Aorta (tissue), 5 donors: ENCODE measurements at places on chromosomes 2 and 18. TPM values are rescaled to one million over a fixed set of nuclear protein-coding genes. Genes with fewer than 3 reads are reported as not detected.
A peak's percentile ranks its signal among the peaks of the same experiment; 100 is the strongest.

GRCh38 chr18:48827291-48828193 is 123.2 kb downstream of the SMAD7 start:
- no peak overlapping the region for H3K4me3 ChIP-seq
- peak overlapping the region; percentile 49 for H3K27ac ChIP-seq

DNA sequence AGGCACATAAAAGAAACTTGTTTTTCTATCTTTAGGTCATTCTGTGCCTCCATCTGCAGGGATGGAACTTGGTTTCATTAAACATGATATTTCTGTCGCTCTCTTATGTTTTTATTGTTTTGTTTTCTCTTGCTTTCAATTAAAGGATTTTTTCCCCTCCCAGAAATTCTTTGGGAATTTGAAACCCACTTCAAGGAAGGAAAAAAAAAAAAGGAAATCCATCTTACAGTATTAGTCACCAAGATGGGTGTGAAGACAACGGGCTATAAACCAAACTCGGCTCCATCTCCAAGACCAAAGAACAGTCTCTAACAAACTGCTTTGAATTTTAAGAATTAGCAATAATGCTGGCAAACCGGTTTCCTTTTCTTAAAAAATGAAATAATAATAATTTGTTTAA is 244.1 kb downstream of the BCL11A start:
- H3K4me3 ChIP-seq, result no peak overlapping the region
- DNase-seq, result no peak
- H3K27me3 ChIP-seq, result no peaks in the 10 kb centered on the region
- no peaks in the 10 kb centered on the region for H3K36me3 ChIP-seq
- H3K4me1 ChIP-seq, result no peaks in the 10 kb centered on the region
- H3K27ac ChIP-seq, result no peak overlapping the region

DNA sequence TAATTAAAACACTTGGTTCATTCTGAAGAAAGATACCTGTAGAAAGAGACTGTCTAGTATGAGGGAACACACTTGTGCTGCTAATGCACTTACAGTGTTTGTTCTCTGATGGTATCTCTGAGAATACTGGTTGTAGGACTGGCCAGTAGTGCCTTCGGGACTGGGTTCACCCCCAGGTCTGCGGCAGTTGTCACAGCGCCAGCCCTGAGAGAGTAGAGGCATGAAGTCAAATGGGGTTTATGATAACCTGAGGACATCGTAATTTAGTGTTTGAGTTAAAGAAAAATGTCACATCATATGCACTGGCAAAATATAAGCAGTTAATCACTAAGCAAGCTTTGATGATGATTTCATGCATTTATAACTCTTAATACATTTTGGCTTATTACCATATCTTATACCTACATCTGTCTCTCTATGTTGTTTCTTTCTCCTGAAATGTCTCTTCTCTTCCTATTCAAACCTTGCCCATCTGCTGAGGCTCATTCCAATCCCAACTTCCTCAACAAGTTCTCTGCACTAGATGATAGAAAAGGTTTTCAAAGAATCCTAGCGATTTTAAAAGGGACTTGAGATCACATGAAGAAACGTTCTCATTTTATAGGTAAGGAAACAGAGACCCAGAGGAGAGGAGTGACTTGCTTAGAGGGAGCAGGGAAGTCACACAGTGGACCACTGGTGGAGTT is 50.2 kb downstream of the ATIC start:
- H3K4me1 ChIP-seq, result no peaks in the 10 kb centered on the region
- H3K27me3 ChIP-seq, result no peaks in the 10 kb centered on the region
- peaks cover 17% of the 10 kb centered on the region for H3K36me3 ChIP-seq
- no peak overlapping the region for H3K27ac ChIP-seq
- DNase-seq, result no peak

GRCh38 chr2:180507028-180507427 is 473.4 kb upstream of the UBE2E3 start:
- no peaks in the 10 kb centered on the region for H3K4me1 ChIP-seq
- no peak for DNase-seq

- no peak overlapping the region for H3K27ac ChIP-seq
- peaks cover 2% of the 10 kb centered on the region for H3K4me1 ChIP-seq
- no peaks in the 10 kb centered on the region for H3K27me3 ChIP-seq
- H3K36me3 ChIP-seq, result no peaks in the 10 kb centered on the region
- DNase-seq, result no peak
These were observed 110.4 kb downstream of the MAP2 start for GRCh38 chr2:209534228-209534627.

DNA sequence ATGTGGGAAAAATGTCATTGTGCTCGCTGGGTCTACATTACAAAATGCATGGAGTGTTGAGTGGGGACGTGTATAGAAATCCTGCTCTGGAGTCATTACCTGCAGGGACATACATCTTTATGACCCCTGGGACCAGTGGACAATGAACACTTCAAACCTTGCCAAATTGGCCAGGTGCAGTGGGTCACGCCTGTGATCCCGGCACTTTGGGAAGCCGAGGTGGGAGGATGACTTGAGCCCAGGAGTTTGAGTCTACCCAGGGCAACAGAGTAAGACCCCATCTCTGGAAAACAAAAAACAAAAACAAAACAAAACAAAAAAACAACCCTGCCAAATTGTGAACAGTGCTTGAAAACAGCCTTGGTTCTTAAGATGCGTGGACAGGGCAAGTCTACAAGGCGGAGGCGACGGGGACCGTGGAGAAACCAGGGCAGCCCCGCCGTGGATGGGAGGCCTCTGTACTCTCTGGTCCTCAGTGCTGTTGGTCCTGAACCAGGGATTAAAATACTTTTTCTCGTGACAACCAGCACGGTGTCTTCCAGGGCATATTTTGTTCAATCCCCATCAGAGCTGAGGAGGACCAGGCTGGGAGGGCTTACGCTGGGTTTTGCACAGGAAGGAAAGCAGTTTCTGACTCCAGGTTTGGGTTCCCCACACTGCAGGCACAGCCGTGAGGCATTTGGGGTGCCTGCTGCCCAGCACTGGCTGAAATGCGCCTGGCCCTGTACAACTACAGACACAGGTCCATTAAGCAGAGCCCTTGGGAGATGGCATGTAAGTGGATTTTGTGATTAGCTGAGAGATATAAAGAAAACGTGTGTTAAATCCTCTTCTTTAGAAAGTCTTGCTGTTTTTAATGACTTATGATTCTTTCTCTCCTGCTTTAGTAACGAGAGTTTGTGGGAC is 13.7 kb downstream of the COLEC11 start:
- no peak for DNase-seq
- H3K4me1 ChIP-seq, result no peaks in the 10 kb centered on the region
- H3K27me3 ChIP-seq, result no peaks in the 10 kb centered on the region
- no peaks in the 10 kb centered on the region for H3K36me3 ChIP-seq
- no peak overlapping the region for H3K27ac ChIP-seq
- H3K4me3 ChIP-seq, result no peak overlapping the region

- H3K27ac ChIP-seq, result no peak overlapping the region
- DNase-seq, result no peak
- H3K4me3 ChIP-seq, result no peak overlapping the region
- H3K27me3 ChIP-seq, result no peaks in the 10 kb centered on the region
- H3K4me1 ChIP-seq, result no peaks in the 10 kb centered on the region
These were observed 100.7 kb downstream of the MYT1L start for GRCh38 chr2:2230433-2230817.

DNA sequence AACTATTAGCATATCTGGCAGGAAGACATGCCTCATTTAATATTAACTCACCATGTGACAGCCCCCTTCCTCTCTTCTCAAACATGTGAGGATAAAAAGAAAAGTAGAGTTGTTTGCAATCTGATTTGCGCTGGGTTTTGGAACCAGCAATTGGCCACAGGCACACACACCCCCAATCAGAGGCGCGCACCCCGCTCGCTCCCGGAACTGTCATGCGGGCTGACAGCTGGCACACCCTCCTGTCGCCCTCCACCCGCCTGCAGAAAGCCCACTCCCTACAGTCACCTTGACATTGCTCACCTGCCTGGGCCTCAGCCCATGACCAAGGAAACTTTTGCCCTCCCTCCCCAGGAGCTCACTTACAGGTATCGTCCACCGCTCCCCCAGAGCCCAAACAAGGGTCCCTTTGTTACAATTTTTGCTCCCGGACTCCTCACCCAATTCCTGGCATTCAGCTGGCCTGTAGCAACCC is 1.1 kb downstream of the COBLL1 start:
- peak overlapping the region; percentile 94 for H3K4me3 ChIP-seq
- peak overlapping the region; percentile 92 for H3K27ac ChIP-seq
- DNase-seq, result peak; percentile 68
- H3K36me3 ChIP-seq, result no peaks in the 10 kb centered on the region

DNA sequence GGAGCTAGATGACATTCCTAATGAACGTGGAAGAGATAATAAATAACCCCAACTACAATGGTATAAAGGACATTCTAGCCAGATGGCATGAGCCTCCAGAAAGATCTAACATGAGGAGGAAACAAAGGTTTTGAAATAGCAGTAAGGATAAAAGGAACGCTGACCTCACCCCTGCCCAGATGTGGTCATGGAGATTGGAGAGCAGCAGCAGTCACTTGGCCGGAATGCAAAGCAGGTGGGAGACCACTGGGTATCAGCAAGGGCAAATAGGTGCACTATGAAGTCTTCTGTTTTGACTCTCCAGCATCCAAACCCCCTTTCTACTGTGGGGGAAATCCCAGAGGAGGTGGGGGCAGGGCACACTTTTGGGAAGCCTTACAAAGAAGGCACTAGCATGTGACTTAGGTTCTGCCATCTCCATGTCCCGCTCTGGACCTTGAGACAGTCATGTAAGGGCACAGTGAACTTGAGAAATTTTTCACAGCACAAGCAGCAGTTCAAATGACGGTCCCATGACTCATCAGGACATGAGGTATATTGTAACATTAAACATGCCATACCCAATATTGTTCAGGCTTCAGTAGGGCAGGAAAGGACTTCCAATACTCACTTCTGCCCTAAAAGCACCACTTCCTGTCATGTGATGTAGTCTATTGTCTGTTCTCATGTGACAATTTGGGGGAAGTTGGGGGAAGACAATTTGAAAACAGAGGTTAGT is 55.2 kb downstream of the METTL4 start:
- H3K27ac ChIP-seq, result no peak overlapping the region
- H3K4me1 ChIP-seq, result no peaks in the 10 kb centered on the region
- DNase-seq, result no peak
- no peaks in the 10 kb centered on the region for H3K36me3 ChIP-seq
- no peaks in the 10 kb centered on the region for H3K27me3 ChIP-seq

DNA sequence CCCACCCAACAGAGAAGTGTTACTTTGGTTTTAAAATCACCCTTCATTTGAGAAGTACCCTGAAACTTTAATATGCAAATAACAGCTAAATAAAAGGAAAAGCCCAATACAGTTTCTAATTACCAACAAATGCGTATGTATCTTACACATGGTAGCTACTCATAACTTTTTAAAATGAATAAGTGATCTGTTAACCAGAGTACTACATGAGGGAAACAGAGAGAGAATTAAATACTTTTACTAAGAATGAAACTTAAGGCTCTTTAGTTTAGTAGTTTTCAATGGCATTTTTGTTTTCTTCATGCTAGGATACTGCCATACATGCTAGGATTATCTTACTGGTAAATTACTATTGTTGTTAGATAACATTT is 39.1 kb upstream of the NABP1 start:
- H3K4me1 ChIP-seq, result peaks cover 4% of the 10 kb centered on the region
- no peak for DNase-seq
- no peaks in the 10 kb centered on the region for H3K36me3 ChIP-seq
- no peak overlapping the region for H3K4me3 ChIP-seq
- H3K27me3 ChIP-seq, result no peaks in the 10 kb centered on the region
- H3K27ac ChIP-seq, result no peak overlapping the region

- no peaks in the 10 kb centered on the region for H3K4me1 ChIP-seq
- no peak overlapping the region for H3K4me3 ChIP-seq
- H3K27me3 ChIP-seq, result no peaks in the 10 kb centered on the region
- no peak overlapping the region for H3K27ac ChIP-seq
- no peaks in the 10 kb centered on the region for H3K36me3 ChIP-seq
These were observed 249.5 kb downstream of the SLC4A3 start for GRCh38 chr2:219876931-219877330.

DNA sequence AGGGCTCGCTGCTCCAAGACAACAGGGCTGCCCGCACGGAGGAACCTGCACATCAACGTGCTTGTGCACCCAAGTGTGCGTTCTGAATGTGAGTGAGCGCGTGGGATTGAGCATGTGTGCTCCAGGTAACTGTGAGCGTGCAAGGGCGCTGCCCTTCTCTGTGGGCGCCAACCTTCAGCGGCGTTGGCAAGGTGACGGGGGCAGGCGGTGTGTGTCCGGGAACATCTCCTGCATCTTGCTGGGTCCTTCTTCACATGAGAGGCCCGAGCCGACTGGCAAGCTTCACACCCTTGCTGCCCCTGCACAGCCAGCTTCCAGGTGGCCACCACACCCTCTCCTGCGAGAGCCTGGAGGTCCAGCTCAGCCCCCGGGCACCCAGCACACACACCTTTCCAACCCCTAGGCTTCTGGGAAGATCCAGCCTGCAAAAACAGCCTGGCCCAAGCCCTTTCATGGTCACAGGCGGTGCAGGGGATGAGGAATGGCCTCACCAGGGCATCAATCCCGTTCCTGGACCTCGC is 220.9 kb downstream of the HDAC4 start:
- no peaks in the 10 kb centered on the region for H3K27me3 ChIP-seq
- H3K36me3 ChIP-seq, result no peaks in the 10 kb centered on the region
- no peak overlapping the region for H3K4me3 ChIP-seq
- no peak overlapping the region for H3K27ac ChIP-seq

DNA sequence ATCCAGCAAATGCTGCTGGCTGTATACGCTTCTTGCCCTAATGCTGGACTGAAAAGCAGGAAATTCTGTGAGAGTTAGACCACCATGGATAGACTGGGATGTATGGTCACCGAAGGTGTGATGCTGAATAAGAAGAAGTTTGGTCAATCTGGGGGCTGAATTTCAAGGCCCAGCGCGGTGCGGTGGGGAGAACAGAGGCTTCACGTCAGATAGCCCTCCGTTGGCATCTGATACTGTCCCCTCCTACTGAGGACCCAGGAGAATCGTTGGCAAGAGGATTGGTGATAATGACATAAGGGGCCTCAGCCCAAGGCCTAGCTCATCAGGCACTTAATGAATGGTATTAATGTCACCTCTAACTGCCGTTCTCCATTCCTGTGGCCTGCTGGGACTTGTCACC is 97.3 kb upstream of the ST3GAL5 start:
- no peak overlapping the region for H3K27ac ChIP-seq
- no peak for DNase-seq
- no peak overlapping the region for H3K4me3 ChIP-seq
- no peaks in the 10 kb centered on the region for H3K4me1 ChIP-seq
- H3K27me3 ChIP-seq, result no peaks in the 10 kb centered on the region
- H3K36me3 ChIP-seq, result no peaks in the 10 kb centered on the region

DNA sequence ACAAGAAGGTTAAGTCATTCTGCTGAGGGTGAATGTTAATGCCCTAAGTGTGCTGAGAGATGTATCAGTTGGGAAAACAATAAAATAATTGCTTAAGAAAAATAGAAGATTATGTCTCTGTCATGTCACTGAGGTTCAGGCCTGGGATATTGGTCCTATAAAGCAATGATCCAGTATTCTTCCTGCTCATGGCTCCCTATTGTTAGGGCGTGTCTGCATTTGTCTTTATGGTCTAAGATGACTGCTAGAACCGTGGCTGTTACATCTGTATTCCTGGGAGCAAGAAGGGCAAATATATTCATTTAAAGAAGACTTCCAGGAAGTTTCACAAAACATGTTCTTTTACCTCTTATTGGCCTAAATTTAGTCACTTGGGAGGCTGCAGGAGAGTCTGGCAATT is 125.0 kb downstream of the KCNE4 start:
- H3K4me3 ChIP-seq, result no peak overlapping the region
- H3K36me3 ChIP-seq, result no peaks in the 10 kb centered on the region
- no peak for DNase-seq
- no peak overlapping the region for H3K27ac ChIP-seq

Gene LINC00305
- total RNA-seq, result not detected

Gene EGR4
- not detected for total RNA-seq

Gene PPM1B
- total RNA-seq, result 57.9 TPM

Gene TBR1
- total RNA-seq, result not detected

Gene GALNT3
- 2.4 TPM for total RNA-seq

Gene CERKL
- total RNA-seq, result not detected

Gene ATOH8
- 56.7 TPM for total RNA-seq

Gene SLC4A3
- 5.4 TPM for total RNA-seq

Gene ONECUT2
- 0.32 TPM for total RNA-seq

Gene CRACDL
- total RNA-seq, result 7.5 TPM

Gene RAB27B
- total RNA-seq, result 1.3 TPM

Gene UBXN2A
- 19.5 TPM for total RNA-seq
